ENCODE measurements at places on chromosomes 12 and 14.

DNA sequence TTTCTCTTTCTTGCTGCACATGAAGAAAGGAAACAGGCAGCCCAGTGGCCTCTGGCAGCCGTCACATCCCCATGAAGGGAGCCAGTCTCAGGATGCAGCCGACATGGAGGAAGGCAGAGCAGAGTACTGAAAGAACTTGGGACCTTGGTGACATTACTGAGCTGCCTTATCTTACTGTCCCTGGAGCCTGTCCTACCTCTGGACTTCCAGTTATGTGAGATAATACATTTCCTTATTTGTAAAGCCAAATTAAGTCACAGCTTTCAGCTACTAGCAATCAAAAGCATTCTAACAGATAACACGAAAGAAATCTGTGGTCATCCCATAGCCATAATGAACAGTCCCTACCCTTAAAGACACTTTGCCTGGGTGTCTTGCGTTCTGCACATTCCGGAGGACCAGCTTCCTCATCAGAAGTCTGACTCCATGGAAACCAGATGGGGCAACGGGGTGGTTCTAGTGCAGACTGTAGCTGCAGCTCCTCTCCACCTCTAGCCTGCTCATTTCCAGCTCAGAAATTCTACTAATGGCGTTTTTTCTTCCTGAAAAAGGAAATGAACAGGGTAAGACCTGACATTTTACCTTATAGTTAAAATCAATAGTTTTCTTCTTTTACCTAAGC, 7.8 kb upstream of the EGLN3 start:
- no peak for DNase-seq

- DNase-seq, result no peak
These were observed 59.9 kb downstream of the SLC6A12 start for GRCh38 chr12:154058-154457.

DNA sequence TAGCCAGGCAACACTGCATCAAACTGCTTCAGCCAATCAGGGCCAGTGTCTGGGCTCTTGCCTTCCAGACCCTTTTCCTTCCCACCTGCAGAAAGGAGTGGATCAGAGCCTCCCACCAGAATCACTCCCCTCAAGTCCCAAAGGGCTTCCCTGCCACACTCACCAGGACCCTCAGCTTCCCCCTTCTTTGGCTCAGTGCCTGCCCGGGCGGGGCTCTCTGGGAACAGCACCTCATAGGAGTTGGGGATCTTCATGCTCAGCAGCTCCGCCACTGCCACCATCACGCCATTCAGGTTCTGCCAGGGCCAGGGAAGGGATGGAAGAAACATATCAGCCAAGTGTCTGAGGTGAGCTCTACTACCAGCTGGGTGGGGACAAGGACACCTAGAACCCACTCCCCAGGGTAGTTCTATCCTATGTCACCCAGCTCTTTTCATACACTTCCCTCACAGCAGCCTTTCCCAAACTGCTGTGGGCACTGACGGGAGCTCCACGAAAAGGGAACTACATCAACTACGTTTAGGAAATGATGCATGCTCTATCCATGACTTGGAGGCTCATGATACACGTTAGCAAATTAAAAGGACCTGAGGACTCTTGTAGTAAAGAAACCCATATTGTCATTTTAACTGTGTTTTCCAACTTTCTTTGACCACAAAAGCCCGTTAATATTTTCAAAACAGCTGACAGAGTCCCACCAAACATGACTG, 9.4 kb upstream of the PRKAG1 start:
- no peak for DNase-seq

- no peak for DNase-seq
These were observed 618.6 kb downstream of the AACS start for GRCh38 chr12:125683748-125684381.

- no peak for DNase-seq
These were observed 412.8 kb upstream of the TBX3 start for GRCh38 chr12:115096588-115097397.

- DNase-seq, result no peak
These were observed 20.1 kb downstream of the TGFB3 start for GRCh38 chr14:75961662-75962061.

DNA sequence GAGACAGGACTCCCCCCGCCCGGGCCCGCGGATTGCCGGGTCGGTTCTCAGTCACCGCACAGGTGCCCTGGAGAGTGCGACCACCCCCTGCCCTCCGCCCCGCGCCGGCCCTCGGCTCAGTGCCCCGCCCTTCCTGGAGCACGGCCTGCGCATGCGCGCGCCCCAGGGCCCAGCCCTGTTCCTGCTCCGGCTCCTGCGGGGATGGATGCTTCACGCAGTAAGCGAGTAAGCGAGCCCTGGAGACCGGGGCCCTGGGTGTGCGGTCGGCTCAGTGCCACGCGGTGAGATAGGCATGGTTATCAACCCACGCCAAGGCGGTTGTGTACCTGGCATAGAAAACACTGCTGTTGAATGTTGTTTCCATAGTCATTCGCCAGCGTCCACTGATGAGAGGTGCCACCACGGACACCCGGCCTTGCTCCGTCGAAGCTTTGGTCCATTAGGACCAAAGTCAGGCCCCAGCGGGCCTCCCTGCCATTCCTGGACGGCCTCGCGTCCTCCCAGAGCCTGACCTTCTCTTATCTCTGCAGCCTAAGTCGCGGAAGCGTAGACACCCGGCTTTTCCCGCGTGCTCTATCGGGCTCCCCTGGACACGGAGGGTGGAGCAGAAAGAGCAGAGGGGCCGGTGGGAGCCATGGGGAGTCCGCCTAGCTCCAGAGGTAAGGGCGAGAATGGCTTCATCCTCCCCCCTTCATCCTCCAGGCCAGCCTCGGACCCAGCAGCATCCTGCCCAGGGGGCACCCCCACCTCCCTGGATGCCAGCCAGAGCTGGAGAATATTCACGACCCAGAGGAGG, 90.6 kb downstream of the PAPOLA start:
- peak; percentile 5 for DNase-seq
